AG04450 (cell line): ENCODE measurements at places on chromosomes 4 and X.

DNA sequence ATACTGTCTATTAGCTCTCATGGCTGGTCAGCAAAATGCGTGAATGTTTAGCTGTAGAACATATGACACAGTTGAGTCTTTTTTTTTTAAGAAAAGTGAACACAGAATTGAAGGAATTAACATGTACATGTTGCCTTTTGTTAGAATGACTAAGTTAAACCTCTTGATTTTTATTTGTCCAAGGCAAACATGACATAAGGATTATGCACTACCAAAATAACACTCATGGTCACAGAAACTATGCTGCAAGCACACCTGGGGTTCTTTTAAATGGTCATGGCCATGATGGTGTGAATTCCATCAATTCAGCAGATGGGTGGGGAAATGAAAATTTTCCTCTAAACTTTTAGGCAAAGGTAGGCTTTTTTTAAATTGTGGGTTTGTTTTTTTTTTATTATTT, 80.1 kb upstream of the CXCL13 start:
- DNase-seq = no peak

DNA sequence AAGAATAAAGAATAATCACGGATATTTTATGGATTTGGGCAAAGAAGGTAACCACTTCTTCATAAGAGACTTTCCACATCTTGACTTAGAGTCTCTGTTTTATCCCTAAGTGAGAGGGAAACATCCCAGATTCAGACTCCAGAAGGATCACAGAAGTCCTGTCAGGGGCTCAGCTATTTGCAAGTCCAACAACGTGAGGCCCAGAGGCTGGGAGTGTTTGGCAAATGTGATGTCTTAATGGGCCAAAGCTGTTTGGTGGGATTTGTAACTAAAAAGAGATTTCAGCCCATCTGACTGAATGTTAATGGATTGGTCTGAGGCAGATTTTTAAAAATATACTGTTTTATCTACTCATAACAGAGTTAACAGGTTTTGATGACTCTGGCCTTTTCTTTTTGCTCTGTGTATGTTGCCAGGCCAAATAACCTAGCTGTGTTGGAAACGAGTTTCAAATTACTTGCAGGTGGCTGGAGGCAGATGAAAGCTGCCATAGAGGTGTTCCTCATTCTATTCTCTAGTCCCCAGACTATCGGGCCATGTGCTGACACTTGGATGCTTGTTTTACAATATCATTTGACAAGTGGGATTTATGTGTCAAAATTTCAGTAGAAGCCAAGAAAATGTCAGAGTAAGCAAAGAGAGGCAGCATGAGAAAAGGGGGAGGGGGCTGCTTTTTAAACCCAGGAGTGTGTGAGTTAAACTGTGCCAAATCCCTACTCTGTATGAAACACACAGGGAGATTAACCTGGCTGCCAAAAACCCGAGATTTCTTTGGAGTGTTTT, 330.9 kb downstream of the DCHS2 start:
- no peak for DNase-seq

GRCh38 chr4:54581807-54582206, 76.0 kb upstream of the KIT start:
- no peak for DNase-seq

GRCh38 chrX:115233497-115234455, at the start of gene LRCH2:
LRCH2 (minus strand) TSS chrX:115234096; CDS start chrX:115234041, 55 bp downstream.
- DNase-seq = peak; percentile 4

DNA sequence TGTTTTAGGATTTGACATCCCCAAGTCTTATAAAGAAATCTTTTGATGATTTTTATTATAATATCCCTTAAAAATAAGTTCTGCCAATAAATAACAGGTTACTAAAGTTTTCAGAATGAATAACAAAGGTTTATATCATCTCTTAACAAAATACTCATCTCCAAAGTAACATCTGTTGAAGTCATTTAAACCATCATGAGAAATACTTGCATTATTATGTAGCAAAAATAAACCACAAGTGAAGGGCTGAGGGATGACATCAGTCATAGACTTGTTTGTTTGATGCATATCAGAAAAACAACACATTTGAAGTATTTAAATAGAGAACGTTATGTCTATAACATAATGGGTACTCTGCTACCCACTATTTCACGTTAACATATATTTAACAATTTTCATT, 114.9 kb downstream of the SPOCK3 start:
- no peak for DNase-seq

DNA sequence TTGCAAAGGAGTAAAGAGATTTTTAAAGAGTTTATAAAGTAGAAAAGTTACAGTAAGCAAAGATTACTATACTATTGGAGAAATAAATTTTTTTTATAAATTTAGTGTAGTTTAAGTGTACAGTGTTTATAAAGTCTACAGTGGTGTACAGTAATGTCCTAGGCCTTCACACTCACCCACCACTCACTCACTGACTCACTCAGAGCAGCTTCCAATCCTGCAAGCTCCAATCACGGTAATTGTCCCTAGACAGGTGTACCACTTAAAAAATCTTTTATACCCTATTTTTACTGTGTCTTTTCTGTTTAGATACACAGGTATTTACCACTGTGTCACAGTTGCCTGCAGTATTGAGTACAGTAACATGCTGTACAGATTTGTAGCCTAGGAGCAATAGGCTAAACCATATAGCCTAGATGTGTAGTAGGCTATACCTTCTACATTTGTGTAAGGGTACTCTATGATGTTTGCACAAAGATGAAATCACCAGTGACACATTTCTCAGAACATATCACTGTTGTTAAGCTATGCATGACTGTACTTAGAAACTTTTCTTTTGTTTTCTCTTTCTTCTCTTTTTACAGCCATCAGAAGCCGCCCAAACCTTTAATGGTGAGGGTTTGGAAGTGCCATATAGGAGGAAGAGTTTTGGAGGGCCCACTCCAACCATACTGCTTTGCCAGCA, 11.8 kb upstream of the SH3RF1 start:
- no peak for DNase-seq

DNA sequence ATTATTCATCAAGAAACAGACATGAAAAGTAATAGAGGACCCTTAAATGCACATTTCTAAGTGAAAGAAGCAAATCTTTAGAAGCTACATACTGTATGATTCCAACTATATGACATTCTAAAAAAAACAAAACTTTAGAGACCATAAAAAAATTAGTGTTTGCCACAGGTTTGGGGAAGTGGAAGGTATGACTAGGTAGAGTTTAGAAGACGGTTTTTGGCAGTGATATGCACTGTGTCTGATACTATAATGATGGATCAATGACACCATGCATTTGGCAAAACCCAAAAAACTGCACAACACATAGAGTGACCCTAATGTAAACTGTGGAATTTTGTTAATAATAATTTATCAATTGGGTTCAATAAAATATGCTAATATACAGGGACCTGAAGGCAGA, 54.5 kb downstream of the LCORL start:
- DNase-seq = no peak

GRCh38 chr4:145047151-145047550, 50.8 kb downstream of the ANAPC10 start:
- DNase-seq = no peak

DNA sequence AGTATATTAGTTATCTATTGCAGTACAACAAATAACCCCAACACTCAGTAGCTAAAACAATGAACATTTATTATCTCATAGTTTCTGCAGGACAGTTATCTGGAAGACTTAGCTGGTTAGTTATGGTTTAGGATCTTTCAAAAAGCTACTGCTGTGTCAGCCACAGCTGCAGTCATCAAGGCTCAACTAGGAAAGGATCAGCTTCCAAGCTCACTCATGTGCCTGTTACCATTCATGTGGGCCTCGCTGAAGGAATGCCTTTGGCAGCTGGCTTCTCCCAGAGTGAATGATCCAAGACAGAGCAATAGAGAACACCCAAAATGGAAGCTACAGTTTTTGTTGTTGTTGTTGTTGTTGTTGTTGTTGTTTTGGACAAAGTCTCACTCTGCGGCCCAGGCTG, 13.5 kb upstream of the PRSS48 start:
- DNase-seq = no peak

- no peak for DNase-seq
These were observed 82.2 kb downstream of the SLC9A7 start for GRCh38 chrX:46676399-46677356.

- DNase-seq = no peak
These were observed 296.3 kb downstream of the PCDH7 start for GRCh38 chr4:31016322-31017061.

DNA sequence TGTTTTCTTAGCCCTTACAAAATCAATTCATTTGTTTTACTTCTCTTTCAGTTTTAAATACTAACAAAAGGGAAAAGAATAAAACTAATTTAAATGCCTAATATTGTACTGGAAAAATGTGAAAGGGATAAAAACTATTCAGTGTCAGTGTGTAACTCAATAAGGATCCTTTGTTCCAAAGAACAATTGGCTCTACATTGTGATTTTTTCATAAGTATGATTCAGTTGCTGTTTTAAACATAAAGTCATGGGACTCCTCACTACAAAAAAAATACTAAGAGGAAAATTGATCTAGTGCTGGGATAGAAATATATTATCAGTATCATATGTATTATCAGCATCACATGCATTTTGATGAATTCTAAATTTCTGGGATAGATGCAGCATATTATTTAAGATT, 199.4 kb upstream of the TRAM1L1 start:
- DNase-seq = no peak

- DNase-seq = no peak
These were observed 85.9 kb upstream of the UGT8 start for GRCh38 chr4:114512595-114513295.
